Anterior cingulate cortex (tissue), 58 donors: ENCODE measurements at places on chromosomes 7 and 10.

GRCh38 chr7:14414274-14414986 lies 425.0 kb upstream of the ETV1 start:
- DNase-seq, result no peak

DNA sequence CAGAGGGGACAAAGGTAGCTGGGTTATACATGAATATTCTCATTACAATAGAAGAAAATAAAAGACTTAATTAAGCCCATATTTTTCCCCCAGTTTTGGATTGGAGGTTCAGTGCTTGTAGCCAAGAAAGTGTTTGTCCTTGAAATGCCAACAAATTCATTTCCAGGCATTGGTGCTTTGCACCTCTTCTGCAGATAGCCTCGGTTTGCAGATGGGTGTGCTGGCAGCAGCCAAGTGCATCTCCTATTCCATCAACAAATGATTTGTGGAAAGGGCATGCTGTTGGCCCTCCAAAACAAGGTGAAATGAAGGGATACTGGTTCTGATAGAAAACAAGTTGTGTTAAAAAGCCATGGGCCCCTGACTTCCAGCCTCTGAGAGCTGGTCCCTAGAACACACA lies 187.3 kb downstream of the DPY19L1 start:
- no peak for DNase-seq

- no peak for DNase-seq
Observed at GRCh38 chr7:158397885-158398284, 189.7 kb downstream of the PTPRN2 start.

DNA sequence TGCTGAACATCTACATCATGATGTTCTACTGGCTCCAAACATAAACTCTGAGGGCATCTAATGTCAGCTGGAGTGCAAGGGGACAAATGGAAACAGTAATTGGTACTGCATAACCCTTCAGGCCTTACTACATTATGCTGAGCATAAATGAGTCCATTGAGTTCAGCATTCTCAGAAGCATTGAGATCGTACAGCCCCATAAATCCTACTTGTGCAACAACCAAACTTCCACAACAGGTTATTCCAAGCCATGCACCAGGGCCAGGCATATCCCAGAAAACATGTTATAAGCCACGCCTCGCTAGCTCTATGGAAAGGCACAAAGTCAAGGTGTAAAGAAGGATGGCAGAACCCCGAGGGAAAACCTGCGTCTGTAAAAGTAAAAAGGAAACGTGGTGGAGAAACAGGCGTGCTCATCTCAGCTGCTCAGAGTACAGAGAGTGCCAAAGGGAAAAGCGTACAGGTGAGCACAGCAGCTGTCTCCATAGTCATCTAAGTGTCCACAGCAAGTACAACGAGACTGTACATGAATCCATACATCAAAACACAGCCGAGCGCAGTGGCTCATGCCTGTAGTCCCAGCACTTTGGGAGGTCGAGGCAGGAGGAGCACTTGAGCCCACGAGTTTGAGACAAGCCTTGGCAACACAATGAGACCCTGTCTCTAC lies 124.6 kb downstream of the PARD3 start:
- DNase-seq, result no peak

DNA sequence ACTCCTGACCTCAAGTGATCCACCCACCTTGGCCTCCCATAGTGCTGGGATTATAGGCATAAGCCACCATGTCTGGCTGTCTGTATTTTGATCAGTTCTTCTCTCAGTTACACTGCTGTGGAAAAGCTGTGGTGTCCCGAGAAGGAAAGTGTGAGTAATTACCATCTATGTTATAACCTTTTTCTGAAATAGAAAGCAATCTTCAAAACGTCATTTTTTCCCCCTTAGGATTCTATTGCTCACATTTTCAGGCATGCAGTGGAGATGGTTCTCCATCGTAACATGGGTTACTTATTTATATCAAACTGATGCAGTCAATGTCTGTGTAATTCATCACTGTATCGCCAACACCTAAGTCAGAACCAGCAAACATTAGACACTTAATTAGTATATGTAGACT lies 103.5 kb upstream of the FAM3C start:
- DNase-seq, result no peak

GRCh38 chr7:157046681-157047080 lies 36.2 kb upstream of the MNX1 start:
- no peak for DNase-seq

DNA sequence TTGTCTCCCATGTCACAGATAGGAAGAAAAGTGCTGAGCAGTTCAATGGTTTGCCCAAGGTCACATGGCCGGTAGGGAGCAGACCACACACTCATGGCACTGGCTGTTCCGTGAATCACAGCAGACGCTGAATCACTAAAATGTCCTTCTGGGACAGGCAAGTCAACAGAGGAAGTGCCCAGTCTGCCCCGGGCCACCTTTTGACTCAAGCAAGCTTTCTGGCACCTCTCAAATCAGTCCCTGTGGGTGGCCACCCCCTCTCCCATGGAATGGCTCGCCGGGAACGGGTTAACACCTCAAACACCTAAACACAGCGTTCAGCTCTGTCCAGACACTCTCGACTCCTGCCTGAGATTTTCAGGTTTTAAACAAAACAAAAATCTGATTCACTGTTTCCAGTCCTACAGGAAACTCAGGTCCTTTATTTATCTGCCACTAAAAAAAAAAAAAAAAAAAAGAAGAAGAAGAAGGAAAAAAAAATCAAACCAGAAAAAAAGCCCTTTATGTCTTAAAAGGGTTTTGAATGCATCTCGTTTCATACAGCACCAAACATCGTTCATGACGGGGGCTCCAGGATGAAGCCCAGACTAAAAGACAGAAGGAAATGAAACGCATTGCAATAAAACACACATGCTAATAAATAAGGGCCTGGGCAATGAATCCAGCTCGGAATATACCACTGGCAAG lies 15.5 kb downstream of the CARD11 start:
- DNase-seq, result no peak

DNA sequence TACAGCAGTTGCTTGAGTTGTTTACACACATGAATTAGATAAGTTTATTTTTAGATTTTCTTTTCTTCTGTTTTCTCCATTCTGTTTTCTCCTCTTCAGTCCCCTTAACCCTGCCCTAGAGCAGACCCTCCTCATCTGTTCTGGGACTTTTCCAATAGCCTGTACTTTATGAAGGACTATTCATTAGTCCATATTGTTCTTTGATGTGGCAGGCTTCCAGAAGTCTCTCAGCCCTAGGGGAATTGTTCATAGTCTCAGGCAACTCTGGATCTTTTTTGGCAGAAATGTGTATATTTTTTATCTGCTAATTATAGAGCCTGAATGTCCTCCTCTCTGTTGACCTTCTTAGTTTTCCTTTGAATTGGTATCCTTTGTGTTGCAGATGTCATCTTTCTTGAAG lies 25.4 kb downstream of the KAT6B start:
- no peak for DNase-seq

DNA sequence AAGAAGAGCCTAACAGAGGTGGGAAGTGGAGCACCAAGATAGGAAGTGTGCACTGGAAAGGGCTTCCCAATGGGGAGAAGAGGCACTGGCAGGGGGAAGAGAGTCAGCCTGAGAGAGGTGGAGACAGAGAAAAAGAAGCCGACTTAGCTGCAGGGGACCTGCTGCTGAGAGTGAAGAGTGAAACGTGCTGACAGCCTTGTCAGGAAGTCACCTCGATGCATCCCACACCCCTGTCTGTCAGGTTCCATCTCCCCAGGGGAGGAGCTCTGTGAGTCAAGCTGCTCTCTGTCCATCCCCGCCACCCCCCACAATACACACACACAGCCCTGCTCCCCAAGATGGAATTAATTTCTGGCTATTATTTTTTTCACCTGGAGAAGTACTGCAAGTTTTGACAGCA lies 14.0 kb downstream of the KAZALD1 start:
- no peak for DNase-seq

GRCh38 chr7:94410413-94411187 lies 15.9 kb downstream of the COL1A2 start:
- DNase-seq, result no peak

DNA sequence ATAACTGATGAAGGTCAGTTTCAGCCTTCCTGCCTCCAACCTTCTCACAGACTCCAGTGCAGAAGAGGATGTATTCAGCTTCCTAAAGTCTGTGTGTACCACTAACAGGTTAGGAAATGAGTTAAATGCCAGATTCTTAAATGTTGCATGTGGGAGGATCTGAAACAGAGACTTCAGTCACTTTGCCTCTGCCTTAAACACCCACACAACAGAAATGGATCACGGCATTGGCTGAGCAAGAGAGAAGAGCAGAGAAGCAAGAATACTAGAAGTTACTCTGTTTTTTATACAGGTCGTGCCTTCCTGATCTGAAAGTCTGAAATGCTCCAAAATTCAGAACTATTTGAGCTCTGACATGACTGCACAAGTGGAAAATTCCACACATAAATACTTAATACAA lies 98.9 kb upstream of the ARHGAP21 start:
- no peak for DNase-seq

DNA sequence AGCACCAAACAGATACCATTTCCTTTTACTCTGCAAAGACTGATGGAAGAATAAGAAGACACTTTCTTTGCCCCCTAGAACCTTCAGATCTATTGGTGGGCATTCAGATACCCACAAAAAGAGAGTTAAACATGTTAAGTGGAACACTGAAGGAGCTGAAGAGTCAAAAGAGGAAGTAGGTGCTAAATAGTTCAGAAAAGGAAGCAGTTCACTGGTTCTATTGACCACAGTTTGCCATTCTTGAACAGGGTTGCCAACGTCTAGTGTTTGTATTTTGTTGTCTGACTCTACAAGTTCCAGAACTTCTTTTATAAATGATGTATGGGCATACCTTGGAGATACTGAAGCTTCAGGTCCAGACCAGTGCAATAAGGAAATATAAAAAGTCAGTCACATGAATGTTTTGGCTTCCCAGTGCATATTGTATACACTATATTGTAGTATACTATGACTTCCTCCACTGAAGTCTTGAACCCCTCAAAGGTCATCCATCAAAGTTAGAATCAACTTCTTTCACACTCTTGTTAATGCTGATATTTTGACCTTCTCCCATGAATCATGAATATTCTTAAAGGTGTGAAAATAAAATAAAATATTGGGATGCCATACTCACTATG lies 47.5 kb upstream of the AGR3 start:
- no peak for DNase-seq

DNA sequence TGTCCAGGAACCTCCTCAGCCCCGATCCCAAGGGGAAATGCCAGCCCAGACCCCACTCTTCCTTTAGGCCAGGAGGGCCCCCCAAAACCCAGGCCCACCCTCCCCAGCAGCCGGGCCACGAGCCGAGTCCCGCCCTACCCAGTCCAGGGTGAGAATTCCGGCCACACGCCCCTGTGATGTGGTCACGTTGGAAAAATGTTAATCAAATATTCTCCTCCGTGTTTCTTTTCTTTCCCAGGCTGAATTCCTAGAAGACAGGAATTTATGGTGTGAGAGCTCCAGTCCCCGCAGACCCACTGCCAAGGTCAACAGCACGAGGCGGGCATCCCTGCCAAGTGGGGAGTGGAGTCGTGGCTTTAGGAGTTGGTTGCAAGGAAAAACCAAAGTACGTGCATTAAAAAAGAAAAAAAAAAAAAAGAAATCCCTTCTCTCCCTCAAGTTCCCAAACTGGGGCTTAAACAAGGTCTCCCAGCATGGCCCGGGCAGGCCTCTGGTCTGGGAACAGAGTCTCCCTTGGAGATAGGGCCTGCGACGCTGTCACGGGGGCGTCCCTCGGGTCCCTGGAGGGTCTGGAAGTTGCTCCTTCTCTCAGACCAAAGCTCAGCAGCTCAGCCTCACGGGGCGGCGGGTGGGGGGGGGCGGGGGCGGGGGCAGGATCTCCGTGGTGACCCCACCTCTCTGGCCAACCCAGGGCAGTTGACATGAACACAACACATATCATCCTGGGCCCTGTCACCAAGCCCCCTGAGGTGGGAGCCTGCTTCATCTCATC lies 28.1 kb upstream of the ELN start:
- DNase-seq, result no peak

- DNase-seq, result no peak
Observed at GRCh38 chr7:116142374-116142773, 68.0 kb upstream of the TES start.

DNA sequence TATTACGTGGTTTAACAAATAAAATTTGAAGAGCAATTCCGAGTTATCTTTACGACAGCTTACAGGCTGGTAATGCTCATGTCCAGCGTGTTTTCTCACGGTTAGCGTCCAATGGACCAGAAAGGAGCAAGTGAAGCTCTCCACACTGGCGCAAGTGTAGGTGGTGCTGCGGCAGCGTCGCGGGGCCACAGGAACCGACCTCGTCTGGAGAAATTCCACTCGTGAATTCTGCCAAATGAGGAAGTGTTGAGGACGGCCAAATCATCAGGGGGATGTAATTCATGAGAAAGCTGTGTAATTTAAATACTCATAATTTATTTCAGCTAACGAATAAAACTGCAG lies 350 bp upstream of the ZNF37A start:
- no peak for DNase-seq

DNA sequence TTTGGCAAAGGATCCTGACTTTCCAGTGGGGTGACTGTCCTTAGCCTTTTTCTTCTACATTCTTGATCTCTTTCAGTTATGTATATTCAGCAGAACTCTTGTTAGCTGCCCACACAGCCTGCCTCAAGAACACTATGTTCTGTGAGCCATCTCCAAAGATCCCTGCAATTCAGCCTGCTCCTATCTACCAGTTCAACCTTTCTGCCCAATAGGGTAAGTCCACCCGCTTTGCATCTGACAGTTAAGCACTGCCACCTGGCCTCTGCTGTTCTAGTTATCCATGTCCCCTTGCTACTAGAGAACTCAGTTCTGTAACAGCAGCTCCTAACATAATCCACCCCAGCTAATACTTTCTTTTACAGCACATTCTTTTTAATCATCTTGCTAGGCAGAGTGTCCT lies 13.5 kb downstream of the OR9A2 start:
- DNase-seq, result no peak

DNA sequence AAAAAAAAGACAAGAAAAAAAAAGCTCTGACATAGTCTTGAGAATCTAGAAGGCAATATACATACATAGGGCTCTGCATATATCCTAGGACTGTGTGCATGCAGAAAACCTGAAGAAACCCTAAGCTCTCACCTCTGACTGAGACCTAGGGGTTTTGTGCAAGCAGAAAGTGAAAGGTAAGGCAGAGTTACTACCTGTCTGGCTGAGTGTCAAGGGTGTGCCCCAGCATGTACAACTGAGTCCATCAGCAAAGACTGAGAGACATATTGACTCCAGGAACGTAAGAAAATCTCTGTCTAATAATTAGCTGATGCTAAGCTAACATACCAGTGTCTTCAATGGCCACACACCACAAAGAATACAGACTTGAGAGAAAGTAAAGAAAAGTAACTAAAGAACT lies 16.3 kb upstream of the HNRNPH3 start:
- no peak for DNase-seq

GRCh38 chr10:69839696-69840345 lies 38.1 kb downstream of the COL13A1 start:
- DNase-seq, result no peak

- no peak for DNase-seq
Observed at GRCh38 chr10:93075369-93076221, 1.9 kb downstream of the CYP26A1 start.
